Large intestine (tissue), 12 donors: ENCODE measurements at places on chromosomes 1 and 21. TPM values are rescaled to one million over a fixed set of nuclear protein-coding genes. Genes with fewer than 3 reads are reported as not detected.

- DNase-seq = peak; percentile 95
These were observed 47.6 kb downstream of the RHOU start for GRCh38 chr1:228782662-228783417.

DNA sequence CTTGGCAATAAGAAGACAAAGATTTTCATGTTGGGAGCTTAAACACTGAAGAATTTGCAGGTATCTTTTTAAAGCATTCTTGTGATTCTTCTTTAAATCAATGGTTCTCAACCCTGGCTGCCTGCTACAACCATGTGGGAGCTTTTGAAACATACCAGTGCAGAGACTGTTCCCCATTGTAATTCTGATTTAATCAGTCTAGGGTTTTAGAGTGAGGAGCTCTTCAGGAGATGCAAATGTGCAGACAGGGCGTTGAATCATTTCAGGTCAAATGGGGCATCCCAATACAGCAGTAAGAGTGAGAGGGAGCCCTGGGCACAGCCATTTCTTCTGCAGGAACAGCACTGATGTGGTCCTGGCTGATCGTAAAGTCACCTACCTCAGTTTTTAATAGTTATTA is 24.3 kb downstream of the KCNJ6 start:
- DNase-seq = no peak

DNA sequence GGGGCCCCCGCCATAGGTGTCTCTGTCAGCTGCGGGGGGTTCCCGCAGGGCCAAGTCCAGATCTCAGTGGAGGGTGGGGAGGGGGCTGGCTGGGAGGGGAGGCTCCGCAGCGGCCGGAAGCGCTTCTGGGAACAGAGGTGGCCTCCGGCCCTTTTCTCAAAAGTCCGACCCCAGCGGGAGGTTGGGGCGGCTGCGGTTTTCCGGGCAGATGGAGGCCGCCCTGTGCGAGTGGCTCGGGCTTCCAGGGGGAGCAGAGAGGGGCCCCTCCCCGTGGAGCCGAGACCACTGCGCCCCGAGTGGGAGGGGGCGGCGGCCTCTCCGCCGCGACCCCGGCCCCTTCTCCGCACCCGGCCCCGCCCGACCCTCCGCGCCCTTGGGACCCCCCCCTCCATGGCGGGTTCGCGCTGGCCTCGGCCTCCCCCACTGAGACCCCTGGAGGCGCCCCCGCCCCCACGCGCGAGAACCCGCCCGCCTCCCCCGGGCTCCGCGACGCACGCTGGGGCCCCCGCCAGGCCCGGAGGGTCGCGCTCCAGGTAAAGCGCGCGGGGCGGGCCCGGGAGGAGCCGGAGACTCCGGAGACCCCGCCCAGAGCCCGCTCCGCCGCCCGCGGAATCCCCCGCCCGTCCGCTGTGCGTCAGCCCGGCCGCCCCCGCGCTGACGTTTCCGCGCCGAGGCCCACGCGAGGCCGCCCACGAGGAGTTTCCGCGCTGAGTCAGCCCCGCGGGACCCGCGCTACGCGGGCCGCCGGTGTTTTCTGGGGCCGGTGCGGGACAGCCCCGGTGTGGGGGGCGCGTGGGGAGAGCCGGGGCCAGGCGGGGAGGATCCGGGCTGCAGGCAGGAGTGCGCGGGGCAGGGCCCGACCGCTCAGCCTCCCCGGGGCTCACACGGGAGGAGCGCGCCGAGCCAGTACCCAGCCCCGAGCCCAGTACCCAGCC is 5.2 kb downstream of the TNFRSF18 start:
- peak; percentile 43 for DNase-seq

GRCh38 chr21:42633858-42634257 is 19.6 kb upstream of the PDE9A start:
- no peak for DNase-seq

GRCh38 chr1:225021037-225021436 is 91.6 kb downstream of the DNAH14 start:
- no peak for DNase-seq

DNA sequence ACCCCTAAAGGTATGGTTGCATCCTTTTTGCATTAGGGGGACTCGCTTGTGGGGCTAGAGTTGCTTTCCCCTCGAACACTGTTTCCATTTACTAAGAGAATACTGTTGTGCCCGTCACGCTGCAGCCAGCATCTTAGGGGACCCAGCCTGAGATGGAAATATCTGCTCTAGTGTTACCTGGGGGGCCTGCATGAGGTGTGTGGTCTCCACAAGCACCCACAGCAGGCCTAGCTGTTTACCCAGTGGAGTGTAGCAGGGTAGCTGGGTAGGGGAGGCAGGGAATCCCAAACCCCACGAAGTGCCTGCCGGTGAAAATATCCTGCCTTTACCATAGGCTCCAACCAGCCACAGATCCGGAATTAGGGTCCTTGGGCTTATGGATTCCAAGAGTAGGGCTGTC is 303.6 kb downstream of the PTPRU start:
- DNase-seq = no peak

GRCh38 chr1:45380730-45381129 is 40.5 kb upstream of the MUTYH start:
- DNase-seq = no peak

GRCh38 chr1:42736152-42736551 is 3.9 kb downstream of the CLDN19 start:
- DNase-seq = peak; percentile 26

- DNase-seq = no peak
These were observed 263.2 kb upstream of the NFIA start for GRCh38 chr1:60818969-60819701.

GRCh38 chr1:99786751-99787501 is 20.5 kb upstream of the FRRS1 start:
- DNase-seq = no peak

GRCh38 chr1:179794669-179795068 is 51.6 kb downstream of the FAM163A start:
- DNase-seq = peak; percentile 84

DNA sequence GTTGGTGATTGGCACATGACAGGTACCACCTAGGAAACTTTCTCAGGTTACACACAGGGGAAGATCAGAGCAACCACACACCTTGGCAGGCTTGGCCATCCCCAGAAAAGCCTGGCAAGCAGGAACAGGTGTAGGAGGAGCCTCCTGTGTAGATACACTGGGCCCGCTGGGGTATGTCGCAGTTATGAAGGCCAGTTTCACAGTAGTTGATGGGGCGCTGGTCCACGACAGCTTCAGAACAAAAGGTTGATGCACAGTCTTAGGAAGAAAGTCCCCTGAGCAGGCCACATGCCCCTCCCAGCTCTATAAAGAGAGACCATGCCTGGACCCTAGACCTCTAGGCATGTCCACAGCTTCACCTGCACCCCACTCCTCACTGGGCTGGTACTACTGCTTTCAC is 51.6 kb downstream of the NID1 start:
- no peak for DNase-seq

- DNase-seq = no peak
These were observed 87.3 kb downstream of the USP24 start for GRCh38 chr1:55127827-55128343.

DNA sequence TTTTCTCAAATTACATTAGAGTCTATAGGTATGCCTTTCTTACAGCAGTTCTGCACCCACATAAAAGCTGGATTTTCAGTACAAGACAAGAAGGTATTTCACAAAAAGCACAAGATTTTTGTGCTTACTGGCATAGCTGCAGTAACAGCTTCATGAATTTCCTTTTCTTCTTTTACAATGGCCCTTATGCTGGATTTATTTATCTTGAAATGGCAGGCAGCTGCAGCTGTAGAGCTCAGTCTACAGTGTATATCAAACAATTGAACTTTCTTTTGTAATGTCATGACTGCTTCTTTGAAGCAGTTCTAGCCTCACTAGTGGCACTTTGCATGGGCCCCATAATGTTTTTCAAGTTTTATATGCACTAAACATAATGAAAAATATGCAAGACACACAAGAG is 510.2 kb downstream of the KCNT2 start:
- DNase-seq = no peak

DNA sequence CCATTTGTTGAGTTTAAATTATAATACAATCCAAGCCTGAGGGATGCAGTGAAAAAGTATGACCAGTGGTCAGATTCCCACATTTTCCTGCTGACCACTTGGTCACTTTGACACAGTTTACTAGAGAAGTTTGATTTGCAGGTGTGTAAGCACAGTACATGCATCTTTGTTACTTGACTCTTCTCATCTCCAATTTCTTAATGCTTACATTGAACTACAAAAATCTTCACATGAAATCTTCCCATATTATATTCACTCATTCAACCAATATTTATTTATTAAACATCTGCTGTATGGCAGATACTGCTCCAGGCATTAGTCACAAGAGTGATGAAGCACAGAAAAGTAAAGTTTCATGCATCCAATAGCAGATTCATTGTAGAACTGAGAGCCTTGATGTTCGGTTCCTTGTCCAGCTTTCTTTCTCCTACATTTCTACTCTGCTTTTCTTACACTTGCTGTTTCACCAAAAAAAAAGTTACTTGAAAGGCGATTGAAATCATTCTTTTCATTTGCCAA is 211.7 kb downstream of the NFIA start:
- DNase-seq = no peak

DNA sequence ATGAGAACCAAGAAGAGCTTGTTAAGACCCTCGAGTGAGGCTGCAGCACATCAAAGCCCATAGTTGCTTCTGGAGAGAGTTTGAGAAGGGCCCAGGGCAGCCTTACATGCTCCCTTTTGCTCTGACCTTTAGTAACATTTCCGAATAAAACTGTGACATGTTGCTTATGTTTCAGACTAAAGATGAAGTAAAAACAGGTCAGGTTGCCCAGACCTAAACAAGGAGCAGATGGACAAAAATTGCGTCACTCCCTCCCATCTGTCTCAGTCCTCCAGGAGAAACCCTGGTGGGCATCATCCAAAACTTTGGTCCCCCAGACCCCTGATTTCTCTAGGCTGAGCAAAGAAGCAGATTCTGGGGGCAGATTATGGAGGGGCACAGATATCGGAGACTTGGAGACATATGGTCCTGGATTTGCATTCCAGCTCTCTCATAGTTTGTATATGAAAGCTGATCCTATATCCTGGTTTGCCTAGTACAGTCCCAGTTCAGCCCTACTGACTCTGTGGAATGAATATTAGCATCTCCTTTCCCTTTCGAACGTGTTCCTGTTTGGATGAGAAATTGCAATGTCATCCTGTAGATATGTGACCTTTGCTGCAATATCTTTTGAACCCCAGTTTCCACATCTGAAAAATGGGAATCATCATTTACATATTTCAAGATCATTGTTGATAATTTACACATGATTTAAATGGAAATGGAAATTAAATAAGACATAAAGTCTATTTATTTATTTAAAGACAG is 304.9 kb upstream of the USP24 start:
- DNase-seq = no peak

LAMB3 gene
- 156 TPM for polyA plus RNA-seq

AVPR1B gene
- polyA plus RNA-seq = 0.81 TPM

SPRR5 gene
- polyA plus RNA-seq = not detected

KRTAP20-4 gene
- not detected for polyA plus RNA-seq

LYPD8 gene
- polyA plus RNA-seq = 2.1 TPM

C1orf232 gene
- polyA plus RNA-seq = not detected

CELA3A gene
- 0.25 TPM for polyA plus RNA-seq

RNU1-2 gene
- polyA plus RNA-seq = 3.2 TPM

SELENBP1 gene
- 97.9 TPM for polyA plus RNA-seq

SDHB gene
- polyA plus RNA-seq = 122 TPM
